Ovary (tissue), 10 donors: ENCODE measurements at places on chromosomes 1 and 21.
A peak's percentile ranks its signal among the peaks of the same experiment; 100 is the strongest.

GRCh38 chr1:64588876-64589275 lies 118.9 kb downstream of the CACHD1 start:
- no peak for DNase-seq

- DNase-seq, result no peak
These were observed 38.8 kb upstream of the PSMG1 start for GRCh38 chr21:39221997-39222486.

GRCh38 chr1:241934201-241934848 lies 23.2 kb upstream of the BECN2 start:
- peak; percentile 72 for DNase-seq

DNA sequence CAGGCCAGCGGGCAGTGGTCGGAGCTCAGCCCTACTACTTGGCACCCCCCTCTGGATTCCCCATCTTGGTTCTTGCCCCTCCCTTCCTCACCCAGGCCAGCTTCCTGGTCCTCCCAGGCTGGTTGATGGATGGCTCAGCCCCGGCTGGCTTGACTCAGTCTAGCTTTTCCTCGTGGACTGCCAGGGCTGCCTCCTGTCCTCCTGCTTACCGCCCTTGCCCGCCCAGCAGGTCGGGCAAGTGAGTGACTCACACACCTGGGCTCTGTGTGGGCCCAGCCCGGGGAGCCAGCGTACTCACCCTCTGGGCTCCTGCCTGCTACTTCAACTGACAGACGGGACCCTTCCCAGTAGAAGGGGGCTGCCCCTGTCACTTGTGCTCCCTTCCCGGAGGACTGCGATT lies 19.5 kb upstream of the ARHGEF10L start:
- no peak for DNase-seq
